ENCODE measurements at places on chromosomes 1 and 21.

- no peak for DNase-seq
These were observed 36.9 kb upstream of the RGS1 start for GRCh38 chr1:192538407-192539296.

GRCh38 chr1:230105754-230106625 lies 39.0 kb downstream of the GALNT2 start:
- no peak for DNase-seq

GRCh38 chr1:156510709-156511108 lies 10.1 kb upstream of the MEF2D start:
- DNase-seq: no peak

- DNase-seq: no peak
These were observed 6.5 kb upstream of the HMCN1 start for GRCh38 chr1:185727726-185728125.

GRCh38 chr21:41406340-41406739 lies 19.7 kb upstream of the MX1 start:
- no peak for DNase-seq

GRCh38 chr1:62321446-62321845 lies 2.2 kb upstream of the KANK4 start:
- no peak for DNase-seq

DNA sequence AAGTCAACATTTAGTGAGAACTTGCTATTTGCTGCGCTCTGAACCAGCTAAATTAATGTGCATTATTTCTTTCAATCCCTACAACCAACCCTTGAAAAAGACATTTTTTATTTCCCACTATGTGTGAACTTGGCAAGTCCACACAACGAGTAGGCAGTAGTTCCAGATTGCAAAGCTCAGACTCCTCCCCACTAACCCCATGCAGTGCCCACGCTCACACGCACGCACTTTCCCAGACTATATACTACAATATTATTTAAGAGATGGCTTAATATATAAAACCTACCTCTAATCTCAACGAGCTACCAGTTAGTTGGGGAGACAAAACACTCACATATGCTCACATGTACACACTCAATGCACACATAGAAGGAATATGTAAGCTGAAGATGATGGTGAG lies 671.2 kb downstream of the LMO4 start:
- DNase-seq: no peak

GRCh38 chr1:183744132-183744913 lies 60.6 kb upstream of the RGL1 start:
- no peak for DNase-seq

DNA sequence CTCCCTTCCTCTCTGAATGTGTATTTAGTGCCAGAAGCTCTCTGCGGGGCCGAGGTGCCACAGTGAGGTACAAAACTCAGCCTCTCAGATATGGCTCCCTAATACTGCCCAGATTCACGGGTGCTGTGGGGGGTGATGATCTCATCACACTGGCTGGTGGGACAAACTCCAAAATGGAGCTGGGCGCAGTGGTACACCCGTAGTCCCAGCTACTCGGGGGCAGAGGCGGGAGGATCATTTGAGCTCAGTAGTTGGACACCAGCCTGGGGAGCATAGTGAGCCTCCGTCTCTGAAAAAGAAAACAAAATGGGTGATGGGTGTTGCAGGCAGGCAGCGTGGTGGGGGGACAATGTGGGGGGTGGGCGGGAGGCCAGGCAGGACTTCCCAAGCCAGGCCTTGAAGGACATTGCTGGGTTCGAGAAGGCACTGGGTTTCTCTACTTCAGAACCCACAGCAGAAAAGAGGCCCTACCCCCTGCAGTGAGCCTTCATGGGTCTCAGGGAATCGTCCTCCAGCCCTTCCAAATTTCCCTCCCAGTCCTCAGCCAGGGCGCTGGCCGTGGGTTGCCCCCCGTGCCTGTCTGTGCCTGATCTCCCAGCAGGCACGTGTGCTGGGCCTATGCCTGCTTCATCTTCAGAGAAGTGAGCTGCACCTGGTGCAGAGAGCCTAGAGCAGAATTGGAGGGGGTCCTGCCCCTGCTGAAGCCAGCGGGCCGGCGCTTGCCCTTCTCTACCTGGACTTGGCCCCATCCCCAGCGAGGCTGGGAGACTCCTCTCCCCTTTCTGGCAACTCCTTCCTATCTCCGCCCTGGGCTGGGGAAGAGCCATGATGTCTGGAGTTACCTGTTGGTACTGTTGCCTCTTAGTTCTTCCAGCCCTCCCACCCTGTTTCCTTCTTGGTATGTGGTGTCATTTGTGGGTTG lies 14.0 kb downstream of the H6PD start:
- no peak for DNase-seq

DNA sequence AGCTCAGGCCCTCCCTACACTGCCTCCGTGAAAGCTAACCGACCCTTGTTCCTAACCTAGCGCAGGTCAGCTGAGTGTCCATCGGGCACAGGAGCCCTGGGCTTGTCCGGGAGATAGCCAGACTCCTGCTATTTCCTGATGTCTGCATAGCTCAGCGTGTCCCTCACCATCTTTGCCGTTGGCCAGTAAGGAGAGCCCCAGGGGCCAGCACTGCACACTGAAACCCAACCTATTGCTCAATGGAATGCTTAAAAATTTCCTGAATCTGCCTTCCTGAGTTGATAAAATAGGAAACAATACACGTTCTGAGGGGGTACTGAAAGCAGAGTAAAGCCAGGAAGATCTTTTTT lies 2.2 kb downstream of the RUNX1 start:
- no peak for DNase-seq

DNA sequence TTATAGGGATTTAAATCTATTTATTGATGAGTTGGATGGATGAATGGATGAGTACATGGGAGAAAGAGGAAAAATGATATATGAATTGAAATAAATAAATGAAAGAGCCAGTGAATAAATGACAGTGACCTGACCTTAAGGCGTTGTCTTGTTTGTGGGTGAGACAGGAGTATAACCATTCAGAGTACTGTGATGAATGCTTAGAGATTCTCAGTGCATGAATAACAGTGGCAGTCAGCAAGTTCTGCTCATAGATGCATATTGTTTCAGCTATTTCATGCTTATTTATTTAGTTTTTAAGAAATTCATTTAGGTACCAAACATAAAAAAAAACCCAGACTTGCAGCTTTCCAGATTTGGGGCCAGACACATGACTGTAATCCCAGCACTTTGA lies 116.4 kb downstream of the FGGY start:
- DNase-seq: no peak

DNA sequence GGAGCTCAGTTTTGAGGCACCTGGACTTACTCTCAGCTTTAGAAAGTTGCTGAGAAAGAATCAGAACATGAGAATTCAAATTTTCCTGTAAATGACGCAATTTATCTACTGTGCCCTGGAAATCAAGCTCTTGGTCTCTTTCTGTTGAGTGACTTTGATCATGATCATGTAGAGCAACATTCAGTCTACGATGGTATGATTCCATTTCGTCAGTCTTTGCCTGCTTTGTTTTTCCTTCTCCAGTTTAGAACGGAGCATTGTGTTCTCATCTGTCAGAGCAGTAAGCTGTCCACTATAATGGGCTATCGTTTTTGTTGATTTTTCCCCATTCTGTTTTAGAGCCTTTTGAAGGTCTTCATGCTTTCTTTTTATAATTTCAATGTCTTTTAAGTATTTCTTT lies 20.7 kb downstream of the SFT2D2 start:
- no peak for DNase-seq

GRCh38 chr1:155064832-155065429 lies 1.4 kb downstream of the EFNA4 start:
- no peak for DNase-seq

DNA sequence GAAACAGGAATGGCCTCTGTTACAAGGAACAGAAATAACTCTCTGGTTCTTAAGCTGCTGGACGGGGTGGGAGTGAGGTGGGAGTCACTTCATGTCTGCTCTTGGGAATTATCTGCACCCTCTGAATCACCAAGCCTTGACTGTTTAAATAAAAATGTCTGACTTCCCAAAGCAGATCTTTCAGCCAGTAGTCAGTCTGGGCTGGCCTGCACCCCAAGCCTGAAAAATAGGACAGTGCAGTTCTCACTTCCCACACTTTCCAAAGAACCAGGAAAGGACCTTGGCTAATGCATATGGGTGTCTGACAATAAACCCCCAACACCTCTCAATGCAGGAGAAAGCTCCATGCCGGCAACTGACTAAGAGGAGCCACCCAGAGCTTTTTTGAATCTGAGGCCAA lies 796 bp downstream of the S100A7 start:
- DNase-seq: no peak

DNA sequence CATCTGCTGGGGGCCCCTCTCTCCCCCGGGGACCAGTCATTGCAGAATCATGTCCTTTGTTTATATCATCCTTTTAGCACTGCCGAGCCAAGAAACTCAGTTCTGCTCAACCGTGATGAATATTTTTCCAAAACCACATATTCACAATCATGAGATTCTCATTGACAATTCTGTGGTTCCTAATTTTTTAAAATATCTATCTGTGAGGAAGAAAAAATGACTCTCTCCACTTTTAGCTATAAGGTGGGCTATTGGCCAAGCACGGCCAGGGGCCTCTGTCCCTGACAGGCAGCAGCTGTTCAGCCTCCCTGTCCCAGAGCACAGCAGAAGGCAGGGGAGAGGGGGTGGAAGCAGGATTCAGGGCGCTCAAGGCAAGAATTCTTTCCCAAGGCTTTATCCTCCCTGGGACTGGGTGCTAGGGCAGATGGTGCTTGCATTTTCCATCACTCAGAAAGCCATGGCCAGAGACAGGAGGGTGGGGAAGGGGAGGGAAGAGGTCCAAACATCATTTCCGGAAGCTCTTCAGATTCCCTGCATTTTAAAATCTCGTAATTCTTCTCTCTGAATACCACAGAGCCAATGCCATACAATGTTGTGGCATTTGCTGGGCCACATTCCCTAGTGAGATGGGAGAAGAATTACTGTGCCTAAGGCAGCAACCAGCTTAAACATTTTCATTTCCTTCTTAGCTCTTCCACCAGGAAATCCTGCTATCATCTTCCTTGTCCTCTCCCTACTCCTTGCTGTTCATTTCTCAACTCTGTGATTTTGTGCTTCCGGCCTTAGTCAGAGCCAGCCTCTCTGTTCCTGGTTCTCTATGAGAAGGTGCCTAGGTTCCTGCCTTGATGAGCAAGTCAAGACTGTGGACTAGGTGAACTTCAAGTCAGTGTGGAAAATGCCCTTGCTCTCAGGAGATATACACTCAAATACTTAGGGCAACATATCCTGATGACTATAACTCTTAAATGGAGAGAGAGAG lies 60.3 kb downstream of the KCNJ6 start:
- DNase-seq: no peak

DNA sequence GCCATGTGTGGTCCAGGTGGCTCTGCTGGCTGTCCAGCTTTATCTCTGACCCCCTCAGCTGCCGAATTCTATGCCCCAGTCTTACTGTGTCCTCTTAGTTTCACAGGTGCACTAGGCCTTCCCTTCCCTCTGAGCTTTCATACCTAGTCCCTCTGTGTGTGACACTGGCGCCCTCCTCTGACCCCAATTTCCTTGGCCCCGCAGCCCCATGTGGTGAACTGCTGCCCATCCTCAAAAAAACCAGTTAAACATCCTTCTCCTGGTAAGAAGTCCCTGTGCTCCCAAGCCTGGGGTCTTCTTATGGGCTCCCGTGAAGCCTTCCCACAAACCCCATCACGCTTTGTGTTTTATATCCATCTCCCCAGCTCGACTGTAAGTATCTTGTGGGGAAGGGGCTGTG lies 93.9 kb upstream of the TSPAN2 start:
- no peak for DNase-seq

DNA sequence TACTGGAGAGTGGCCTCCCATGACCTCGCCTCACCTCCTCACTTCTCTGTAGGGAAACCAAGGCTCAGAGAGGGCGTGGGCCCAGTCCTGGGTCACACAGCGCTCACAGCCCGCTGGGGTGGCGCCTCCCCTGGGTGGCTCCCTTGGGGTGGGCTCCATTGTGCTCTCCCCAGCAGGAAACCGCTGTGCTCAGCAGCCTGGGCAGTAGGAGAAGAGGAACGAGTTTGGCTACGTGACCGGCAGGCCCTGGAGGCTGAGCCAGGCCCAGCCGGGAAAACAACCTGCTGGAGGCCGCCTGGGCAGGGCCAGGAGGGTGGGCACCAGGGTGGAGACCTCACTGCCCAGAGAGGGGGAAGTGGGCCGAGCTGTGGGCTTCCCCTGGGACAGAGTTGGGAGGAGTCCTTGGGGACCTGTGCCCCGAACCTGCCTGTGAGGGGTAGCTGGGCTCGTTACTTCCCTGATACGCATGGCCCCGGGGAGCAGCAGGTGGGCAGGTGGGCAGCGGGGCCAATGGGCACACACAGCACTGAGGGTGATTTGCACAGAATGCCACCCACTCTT lies 15.0 kb upstream of the FAM131C start:
- DNase-seq: no peak

All from stimulated activated naive CD8-positive, alpha-beta T cell treated with anti-CD3 and anti-CD28 coated beads, Interleukin-15, amount 100 ng/mL, for 72 hours (primary cell).